ENCODE measurements at places on chromosomes 12 and 14.

- no peak for DNase-seq
Measured at GRCh38 chr14:74955229-74956026, at the start of gene PGF. Gene PGF, minus strand, starts transcription at chr14:74955597. Its CDS starts 355 bp downstream, at chr14:74955242.

- no peak for DNase-seq
Measured at GRCh38 chr12:52771505-52771904, 5.6 kb downstream of the KRT76 start.

DNA sequence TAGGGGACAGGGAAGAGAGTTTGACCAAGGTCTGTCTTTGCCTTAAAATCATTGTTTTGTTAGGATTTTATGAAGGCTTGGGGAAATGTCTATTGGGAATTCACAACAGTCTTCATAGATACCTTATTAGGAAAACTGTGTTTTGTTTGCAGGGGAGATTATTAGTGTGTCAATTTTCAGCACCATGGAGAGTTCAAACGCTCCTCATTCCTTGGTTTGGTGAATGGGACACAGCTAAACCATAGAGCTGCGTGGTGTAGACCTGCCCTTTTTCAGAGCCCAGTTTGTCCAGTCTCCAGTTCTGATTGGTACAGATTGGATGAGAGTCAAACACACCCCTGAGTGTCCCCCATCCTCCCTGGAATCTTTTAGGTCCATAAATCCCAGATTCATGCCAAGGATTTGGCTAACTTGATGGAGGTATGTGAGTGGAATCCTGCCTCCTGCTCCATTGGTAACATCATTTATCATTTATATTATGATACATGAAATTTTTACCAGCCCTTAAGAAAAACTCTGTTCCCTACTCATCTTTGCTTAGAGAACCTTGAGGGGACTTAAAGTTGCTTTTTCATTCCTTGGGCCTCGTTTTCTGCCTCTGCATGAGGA lies 12.0 kb downstream of the NGDN start:
- DNase-seq = no peak

GRCh38 chr12:47967461-47968321 lies 4.3 kb downstream of the TMEM106C start:
- no peak for DNase-seq

DNA sequence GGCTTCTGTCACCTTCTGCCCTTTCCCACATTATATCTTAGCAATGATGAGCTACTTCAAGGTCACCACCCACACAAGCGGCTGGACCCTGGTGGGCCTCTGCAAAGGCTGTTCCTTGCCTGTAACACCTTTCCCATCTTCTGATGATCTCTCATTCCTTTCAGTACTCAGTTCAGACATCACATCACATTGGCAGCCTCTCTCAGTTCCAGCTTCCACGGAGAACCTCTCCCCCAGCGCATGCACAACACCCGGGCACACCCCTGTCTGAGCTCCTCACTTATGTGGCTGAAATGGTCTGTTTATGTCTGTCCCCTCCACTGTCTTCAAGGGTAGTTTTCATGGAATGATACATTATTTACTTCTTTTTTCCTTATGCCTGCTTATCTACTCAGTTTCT lies 6.5 kb upstream of the NID2 start:
- no peak for DNase-seq

GRCh38 chr12:131356485-131357184 lies 354.3 kb upstream of the SFSWAP start:
- DNase-seq = no peak

GRCh38 chr12:123075646-123076171 lies 75.2 kb downstream of the PITPNM2 start:
- DNase-seq = peak; percentile 60

GRCh38 chr12:120075034-120075616 lies 41.4 kb downstream of the RAB35 start:
- no peak for DNase-seq

DNA sequence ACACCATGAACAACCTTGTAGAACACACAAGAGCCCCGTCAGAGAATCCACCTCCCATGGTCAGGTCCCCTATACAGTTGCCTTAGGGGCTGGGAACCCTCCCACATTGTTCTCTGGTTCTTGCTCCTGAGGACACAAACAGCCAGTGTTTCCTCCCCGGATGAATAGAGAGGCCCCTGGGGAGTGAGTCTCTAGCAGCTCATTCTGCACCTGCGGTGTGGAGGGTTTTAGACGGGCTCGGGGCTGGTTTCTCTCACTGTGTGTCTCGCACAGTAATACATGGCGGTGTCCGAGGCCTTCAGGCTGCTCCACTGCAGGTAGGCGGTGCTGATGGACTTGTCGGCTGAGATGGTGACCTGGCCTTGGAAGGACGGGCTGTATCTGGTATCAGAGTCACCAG lies 1052.1 kb downstream of the TMEM121 start:
- DNase-seq = no peak

GRCh38 chr12:116400636-116401372 lies 123.3 kb upstream of the MED13L start:
- DNase-seq = no peak

DNA sequence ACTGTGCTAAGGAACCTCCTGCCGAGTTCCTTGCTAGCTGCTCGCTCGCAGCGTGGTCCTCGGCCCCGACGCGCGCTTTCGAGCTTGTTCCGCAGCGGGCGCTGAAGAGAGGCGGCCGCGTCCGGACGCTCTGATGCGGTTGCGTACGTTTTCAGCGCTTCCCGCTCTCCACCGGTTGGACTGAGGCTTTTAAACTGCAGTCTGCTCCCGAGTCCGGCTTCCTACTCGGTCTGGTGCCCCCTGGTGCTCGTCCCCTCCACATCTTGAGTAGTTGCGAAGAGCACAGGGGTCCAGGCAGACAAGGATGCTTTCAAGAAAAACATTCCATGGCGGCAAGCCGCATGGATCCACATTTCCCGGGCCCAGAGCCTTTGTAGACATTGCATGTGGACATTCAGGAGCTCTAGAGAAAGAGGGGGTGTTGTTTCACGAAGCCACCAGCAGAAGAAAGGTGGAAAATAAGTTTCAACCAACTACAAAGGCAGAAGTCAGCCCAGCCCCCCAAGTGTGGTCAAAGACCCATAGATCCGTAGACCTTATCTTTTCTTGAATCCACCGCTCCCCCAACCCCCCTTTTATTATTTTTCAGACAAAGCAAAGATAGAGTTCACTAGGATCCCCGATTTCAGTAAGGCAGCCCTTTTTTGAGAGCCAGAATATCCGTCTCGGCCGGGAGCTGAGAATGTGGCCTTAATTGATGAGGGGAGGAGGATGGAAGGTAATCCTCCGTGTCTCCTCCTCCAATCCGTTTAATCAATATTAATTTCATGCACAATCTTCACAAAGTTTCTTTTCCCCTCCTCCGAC lies 984 bp upstream of the WNK1 start:
- DNase-seq = peak; percentile 73

DNA sequence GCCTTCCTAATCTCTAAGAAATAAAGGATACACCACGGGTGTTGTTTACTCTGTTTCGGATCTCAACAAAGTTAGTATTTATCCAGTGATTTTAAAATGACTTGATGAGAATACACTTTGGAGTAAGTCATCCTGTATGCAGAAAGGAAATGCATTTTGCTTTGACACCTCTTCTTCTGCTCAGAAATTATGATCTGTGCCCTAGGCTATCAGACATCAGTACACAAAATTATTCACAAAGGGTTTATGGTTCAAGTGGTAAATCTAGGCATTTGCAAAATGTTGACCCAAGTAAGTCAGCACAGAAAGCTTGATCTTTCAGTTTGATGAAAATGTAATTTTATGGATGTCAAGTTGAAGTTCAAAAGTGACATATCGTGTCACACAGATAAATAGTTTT lies 248.5 kb downstream of the ATP23 start:
- DNase-seq = no peak

DNA sequence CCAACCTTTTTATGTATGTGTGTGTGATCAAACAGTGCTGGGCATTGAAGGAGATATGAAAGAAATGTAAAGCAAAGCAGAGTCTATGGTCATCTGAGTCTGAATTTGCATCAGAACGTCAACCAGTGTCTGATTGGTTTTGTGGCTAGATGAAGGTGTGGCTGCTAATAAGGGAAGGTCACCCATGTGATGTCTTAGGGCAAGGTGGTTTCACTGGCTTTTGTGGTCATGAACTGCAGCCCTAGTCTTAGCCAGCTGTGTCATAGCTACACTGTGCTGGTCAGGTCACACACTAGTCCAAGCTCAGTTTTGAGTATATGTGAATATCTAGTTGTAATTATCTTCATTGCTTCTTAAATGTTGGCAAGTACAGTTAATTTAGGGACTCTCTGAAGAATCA lies 105.8 kb downstream of the TGFB3 start:
- DNase-seq = no peak

DNA sequence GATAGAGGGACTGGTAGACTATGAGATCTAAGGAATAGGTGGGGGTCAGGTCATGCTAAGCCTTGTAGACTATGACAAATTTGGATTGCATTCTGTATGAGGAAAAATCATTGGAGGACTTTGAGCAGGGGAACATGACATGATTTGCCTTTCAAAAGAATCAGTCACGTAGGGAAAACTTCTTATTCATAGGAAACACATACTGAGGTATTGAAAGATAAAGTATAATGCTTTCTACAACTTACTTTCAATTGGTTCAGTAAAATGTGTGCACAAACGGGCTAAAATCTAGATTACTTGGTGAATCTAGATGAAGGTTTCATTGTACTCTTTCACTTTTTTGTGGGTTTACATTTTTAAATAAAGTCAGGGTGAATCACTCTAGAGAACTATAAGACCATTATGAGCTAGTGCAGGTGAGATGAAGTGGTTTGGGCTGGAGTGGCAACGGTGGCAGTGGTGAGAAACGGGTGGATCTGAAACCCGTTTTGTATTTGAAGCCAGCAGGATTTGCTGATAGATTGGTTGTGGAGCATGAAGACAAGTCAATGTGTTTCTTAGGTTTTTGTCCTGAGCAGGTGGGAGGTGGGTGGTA lies 6.7 kb downstream of the BBS10 start:
- DNase-seq = no peak

GRCh38 chr14:89455412-89455811 lies 38.4 kb upstream of the FOXN3 start:
- DNase-seq = no peak

- no peak for DNase-seq
Measured at GRCh38 chr14:37550511-37550910, 44.5 kb downstream of the FOXA1 start.

GRCh38 chr14:28771168-28771567 lies 4.6 kb downstream of the FOXG1 start:
- DNase-seq = no peak

DNA sequence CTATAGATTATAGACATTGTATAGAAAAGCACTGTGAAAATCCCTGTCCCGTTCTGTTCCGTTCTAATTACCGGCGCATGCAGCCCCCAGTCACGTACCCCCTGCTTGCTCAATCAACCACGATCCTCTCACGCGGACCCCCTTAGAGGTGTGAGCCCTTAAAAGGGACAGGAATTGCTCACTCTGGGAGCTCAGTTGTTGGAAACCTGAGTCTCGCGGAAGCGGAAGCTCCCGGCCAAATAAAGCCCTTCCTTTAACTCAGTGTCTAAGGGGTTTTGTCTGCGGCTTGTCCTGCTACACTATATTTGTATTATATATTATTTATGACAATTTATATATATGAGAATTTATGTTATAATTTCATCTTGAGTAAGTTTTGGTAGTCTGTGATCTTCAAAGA lies 213.6 kb upstream of the AMIGO2 start:
- DNase-seq = no peak

- no peak for DNase-seq
Measured at GRCh38 chr12:105613887-105614286, 283.4 kb downstream of the C12orf75 start.

DNA sequence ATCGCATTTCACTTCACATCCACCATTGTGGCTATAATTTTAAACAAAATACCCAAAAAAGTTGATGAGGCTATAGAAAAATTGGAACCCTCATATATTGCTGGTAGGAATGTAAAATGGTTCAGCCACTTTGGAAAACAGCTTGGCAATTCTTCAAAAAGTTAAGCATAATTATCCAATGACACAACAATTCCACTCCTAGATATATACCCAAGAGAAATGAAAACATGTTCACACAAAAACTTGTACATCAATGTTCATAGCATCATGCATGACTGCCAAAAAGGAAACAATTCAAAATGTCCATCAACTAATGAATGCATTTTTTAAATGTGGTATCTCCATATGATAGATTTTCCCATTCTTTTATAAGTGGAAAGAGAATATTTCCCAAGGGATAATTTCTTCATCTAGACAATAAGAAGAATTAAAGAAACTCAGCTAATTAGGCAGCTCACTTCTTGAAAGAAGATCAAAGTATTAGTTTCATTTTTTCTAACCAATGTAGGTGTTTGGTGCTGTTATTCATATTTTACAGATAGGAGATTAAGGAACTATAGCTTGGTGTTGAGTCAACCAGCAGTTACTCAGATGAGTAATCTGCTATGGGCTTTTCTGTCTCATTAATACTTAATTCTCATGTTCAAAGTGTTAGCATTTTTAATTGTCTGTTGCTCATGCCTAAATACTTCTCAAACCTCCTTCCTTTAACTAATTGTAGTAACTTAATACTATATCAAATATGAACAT lies 32.8 kb downstream of the YEATS4 start:
- no peak for DNase-seq

DNA sequence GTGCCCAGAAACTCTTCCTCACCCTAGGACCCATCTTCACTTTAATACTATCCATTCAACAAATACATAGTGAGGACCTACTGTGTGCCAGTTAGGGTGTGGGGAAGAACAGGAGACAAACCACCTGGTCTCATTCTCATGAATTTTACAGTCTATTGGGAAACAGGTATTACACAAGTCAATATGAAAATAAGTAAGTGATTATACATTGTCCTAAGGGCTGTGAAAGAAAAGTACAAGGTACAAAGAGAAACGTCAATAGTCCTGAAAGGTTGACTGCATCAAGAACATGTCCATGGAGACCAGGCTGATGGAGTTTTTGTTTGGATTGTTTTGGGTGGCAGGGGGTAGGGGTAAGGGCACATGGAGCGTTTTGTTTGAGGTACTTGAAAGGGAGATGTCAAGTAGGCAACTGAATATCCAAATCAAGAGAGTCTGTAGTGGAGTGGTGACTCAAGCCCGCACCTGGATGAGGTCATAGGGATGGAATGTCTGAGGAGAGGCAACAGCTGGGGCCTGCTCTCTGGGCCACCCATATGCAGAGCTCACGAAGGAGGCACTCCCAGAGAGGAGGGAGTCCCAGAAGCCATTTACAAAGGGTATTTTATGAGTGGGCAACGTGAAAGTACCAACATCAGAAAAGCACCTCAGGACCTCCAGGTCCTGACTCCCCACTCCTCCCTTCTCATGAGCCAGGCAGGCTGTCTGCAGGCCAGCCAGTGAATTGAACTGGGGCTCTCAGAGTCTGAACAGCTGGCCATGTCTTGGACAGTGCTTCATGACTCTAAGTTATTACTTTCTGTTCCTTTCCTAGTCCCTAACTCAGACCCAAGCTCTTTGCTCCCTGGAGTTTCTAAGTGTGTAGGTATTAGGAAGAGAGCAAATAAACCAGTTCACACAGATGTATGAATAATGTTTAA lies 272.0 kb downstream of the ZFP36L1 start:
- no peak for DNase-seq

- no peak for DNase-seq
Measured at GRCh38 chr14:20198991-20199390, 8.3 kb downstream of the OR11G2 start.

- no peak for DNase-seq
Measured at GRCh38 chr14:92960706-92961566, 38.0 kb downstream of the CHGA start.
